Metanephros (tissue), 2 donors: ENCODE measurements at places on chromosomes 3 and 15. TPM values are rescaled to one million over a fixed set of nuclear protein-coding genes. Genes with fewer than 3 reads are reported as not detected.

Gene KLHL6
- total RNA-seq = 3.5 TPM

Gene MAPKAPK3
- 65.6 TPM for total RNA-seq

Gene ISLR2
- 2.2 TPM for total RNA-seq

Gene GPR62
- total RNA-seq = 0.06 TPM

Gene SLC27A2
- 38.2 TPM for total RNA-seq

Gene SCN11A
- total RNA-seq = 1.5 TPM

Gene SLC22A13
- 6.1 TPM for total RNA-seq

Gene CLDN18
- 0.29 TPM for total RNA-seq

Gene STRIT1
- total RNA-seq = 2.0 TPM

Gene EIF4A2
- 609 TPM for total RNA-seq

Gene DALRD3
- 52.2 TPM for total RNA-seq

Gene LRRIQ4
- total RNA-seq = 0.35 TPM

Gene KAT2B
- total RNA-seq = 17.3 TPM

Gene ITPKA
- total RNA-seq = 0.47 TPM
